ENCODE measurements at places on chromosomes 5 and 9.

- no peak for DNase-seq
Observed at GRCh38 chr9:20491612-20492011, 130.7 kb downstream of the MLLT3 start.

DNA sequence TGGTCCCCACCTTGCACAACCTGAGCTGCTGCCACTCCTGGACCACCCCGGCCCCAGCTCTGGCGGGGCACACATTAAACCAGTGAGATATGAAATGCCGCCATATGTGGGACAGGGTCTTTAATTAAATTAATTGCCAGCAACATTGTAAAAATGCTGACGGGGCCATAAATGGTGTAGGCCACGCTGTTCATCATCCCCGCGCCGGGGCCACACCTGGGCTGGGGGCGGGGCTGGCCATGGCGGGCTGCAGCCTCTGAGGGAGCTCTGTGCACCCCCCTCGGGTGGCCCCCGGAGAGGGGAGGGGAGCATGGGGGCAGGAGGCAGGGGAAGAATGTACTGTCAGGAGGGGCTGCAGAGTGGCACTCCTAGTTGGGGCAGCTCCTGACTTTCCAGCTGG, 41.0 kb downstream of the UNC5A start:
- DNase-seq = no peak

DNA sequence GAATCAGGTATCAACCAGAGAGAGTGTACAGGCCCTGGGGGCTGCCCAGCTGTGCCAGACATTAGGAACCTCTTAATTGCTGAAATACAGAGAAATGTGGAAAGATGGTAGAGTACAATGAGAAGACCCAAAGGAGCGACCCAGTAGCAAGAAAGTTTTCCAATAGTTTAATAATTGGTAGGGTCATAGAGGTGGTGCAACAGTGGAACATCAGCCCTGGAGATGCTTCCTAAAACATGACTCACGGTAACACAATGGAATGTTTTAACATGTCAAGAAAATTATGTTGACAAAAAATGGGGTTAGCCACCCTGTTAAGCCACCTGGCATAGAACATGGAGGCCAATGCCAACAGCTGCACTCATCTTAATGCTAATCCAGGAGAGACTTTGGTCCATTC, 284.1 kb downstream of the ELAVL2 start:
- no peak for DNase-seq

DNA sequence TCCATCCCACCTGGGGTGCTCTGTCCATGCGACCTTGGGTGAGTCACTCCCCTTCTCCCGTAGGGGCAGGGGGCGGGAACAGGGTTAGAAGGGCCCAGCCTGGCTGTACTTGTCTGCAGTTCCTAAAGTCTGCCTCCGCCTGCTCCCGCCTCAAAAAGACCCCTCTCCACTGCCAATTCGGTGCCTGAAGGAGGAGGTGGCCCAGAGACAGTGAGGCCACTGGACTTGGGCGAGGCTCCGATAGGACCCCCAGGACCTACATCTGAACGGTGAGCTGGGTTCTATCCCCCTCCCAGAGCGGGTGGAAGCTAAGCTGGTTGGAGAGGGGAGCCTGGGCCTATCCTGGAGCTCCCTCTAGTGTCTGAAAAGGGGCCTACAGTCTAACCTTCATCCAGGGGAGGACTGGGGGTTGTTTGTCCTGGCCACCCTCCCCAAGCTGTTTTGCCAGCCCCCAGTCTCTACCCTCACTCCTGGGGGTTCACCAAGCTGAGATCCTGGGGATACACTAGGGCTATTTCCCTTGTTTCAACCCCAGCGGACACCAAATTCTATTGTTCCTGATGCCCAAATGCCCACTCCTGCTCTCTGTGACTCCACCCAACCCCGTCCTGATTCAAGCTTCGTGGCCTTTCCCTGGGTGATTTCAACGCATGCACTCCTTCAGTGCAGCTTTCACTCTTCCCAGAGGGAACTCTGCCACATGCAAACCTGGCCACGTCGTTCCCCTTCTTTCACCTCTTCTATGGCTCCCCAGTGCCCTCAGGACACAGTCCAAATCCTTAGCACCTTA, 6.1 kb upstream of the CRB2 start:
- DNase-seq = peak; percentile 87

DNA sequence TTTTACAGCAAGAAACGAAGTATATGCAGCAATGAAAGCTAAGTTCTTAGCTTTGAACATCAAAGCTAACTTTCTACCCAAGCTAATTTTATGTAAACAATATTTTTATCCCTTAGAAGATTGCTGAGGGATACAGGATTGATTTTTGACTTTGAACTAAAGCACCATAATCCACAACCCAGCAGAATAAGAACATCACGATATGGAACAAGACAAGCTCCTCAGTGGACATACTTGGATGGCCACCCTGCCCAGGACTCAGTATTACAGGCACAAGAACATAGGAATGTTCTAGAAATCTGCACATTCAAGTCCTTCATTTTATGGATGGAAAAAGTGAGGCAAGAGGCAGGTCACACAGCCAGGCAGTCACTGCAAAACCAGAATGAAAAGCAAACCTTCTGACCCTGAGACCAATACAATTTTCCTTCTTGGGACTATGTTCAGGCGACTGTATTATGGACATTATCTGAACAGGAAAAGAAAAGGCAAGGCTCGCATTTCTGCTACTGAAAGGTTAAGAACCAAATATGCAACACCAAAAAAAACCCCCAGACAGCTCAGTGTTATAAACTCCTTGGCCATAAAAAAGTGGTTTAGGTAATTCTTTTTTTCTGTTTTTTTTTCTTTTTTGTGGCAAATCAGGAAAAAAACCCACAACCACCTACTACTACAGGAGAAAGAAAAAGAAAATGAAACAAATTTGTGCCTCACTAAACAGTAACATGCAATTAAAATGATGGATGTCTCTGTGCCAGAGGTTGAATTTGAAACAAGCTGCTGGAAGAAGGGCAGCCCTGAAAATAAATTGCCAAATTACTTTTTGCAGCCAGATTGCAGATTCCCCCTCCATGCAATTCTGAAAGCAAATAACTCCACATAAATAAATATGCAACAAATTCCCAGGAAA, 25.4 kb downstream of the EPB41L4B start:
- no peak for DNase-seq

DNA sequence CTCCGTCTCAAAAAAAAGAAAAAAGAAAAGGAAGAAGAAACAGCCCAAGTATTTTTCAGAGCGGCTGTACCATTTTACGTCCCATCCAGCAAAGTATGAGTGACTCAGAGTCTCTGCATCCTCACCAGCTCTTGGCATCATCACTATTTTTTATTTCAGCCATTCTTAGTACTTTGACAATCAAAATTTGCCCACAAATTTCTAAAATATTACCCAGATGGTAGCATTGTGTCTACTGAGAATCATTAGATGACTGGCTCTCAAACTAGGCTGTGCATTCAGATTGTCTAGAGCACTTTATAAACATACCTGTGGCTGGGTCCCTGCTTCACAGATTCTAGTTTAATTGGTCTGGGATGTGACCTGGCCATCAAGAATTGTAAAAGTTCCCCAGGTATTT, 21.6 kb upstream of the MELK start:
- no peak for DNase-seq

GRCh38 chr5:5985332-5985731, 393.0 kb downstream of the MED10 start:
- DNase-seq = no peak

DNA sequence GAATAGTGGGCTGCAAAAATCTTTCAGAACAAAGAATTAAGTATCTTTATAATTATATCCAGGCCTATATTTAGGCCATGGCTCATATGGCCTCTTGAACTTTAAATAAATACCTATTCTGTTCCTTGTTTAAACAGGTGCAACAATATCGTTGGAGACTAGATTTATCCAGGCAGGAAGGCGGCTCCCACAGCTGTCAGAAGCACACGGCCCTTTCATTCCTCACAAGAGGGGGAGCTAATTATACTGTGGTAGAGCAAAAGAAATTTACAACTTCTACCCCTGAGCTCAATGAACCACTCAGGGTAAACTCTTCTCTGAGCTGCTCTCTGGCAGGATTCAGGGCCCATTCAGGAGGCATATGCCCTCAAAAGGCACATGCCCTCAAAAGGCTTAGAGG, 31.3 kb downstream of the TMEM174 start:
- DNase-seq = no peak

GRCh38 chr5:16179511-16179935, at the start of gene MARCHF11:
Gene MARCHF11, minus strand, starts transcription at chr5:16179791. Its CDS starts 216 bp downstream, at chr5:16179575.
- DNase-seq = no peak

GRCh38 chr9:37710046-37710445, 43.6 kb upstream of the TRMT10B start:
- no peak for DNase-seq

DNA sequence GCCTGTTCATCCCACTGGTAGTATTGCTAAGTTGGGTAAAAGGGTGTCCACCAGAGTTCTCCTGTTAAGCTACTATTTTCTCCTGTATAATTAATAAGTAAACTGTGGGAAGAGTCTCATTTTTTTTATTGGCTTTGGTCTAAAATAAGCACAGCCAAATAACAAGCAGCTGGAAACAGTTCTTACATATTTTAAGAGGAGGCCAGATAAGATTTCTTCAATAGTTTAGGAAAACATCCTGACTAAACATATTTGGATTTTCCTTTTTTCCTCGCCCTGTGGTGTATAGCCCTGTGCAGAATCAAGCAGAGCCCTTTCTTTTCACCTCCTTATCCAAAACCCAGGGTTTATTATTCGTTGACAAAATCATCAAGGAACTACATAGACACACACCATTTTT, 122.2 kb upstream of the ZNF608 start:
- DNase-seq = no peak

DNA sequence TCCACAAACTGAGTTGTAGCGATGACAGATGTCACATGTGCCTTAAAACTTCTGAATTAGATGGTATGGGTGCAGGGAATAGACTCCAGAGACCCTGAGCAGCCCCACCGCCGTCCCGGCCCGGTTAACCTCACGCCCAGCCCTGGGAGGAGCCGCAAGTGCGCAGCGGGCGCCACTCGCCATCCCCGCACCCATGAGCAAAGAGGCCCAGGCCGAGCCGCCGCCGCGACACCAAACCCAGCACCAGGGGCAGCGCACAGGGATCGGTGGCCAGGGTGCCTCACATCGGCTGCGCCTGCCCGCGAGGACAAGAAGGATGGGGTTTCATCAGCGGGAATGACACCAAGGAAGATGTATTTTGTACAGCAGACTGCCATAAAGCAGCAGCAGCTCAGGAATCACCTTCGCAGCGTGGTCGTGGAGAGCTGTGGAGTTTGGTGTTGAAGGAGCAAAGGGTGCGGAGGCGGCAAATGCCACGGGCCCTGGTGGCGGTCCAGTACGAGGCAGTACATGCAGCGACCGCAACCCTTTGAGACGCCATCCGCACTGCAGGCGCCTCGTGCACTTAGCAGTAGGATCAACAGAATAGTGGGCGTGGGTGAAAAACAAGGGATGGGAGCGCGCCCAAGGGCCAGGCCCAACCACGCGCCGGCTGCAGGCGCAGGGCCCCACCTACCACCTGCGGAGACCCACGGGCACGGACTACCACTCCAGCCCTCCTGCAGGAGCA, 89.7 kb downstream of the ZNF366 start:
- DNase-seq = no peak

Data from NAMALWA (cell line).